ENCODE measurements at places on chromosomes 6 and 20.

- no peak for DNase-seq
Measured at GRCh38 chr6:155646443-155646842, 190.8 kb upstream of the NOX3 start.

GRCh38 chr6:84089552-84089951 lies 56.0 kb downstream of the MRAP2 start:
- no peak for DNase-seq

- DNase-seq: no peak
Measured at GRCh38 chr6:79967178-79967577, 19.8 kb upstream of the ELOVL4 start.

GRCh38 chr20:6838181-6838826 lies 70.8 kb downstream of the BMP2 start:
- peak; percentile 92 for DNase-seq

- DNase-seq: no peak
Measured at GRCh38 chr6:38824243-38824894, 109.3 kb downstream of the DNAH8 start.

DNA sequence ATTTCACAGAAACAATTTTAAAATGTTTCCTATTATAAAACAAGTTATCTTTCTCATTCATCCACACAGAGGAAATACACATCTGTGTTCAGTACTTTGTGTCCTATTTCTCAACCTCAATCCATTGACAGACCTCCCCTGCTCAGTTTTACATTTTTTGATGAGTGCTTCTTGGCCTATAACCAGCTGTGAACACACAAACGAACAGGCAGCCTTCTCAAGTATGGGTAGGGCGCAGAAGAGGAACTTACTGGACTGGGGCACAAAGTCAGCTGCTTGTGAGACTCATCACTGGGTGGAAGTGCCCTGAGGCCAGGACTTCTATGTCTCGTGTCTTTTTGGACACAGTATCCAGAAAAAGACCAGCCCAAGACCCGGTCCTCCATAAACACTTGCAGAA lies 2.8 kb downstream of the RPS6KA2 start:
- DNase-seq: no peak

GRCh38 chr6:129667621-129668020 lies 42.4 kb downstream of the ARHGAP18 start:
- DNase-seq: no peak

DNA sequence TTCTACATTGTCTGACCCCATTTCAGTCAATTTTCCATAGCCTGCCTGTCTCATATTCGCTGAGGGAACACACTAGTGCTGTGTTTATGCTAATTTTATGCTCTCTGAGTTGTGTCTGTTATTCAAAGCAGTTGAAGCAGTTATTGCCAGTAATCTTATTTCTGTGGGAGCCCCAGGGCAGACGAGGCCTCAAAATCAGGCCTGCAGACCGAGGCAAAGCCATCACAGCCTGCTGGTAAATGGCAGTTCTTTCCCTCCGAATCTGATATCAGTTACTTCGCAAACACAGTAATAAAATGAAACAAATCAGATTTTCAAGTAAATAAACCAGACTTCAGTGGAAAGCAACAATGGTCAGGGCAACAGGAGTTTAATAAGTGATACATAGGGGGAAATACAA lies 508.4 kb downstream of the PKHD1 start:
- DNase-seq: no peak

GRCh38 chr6:17622144-17622543 lies 22.0 kb downstream of the FAM8A1 start:
- DNase-seq: no peak

DNA sequence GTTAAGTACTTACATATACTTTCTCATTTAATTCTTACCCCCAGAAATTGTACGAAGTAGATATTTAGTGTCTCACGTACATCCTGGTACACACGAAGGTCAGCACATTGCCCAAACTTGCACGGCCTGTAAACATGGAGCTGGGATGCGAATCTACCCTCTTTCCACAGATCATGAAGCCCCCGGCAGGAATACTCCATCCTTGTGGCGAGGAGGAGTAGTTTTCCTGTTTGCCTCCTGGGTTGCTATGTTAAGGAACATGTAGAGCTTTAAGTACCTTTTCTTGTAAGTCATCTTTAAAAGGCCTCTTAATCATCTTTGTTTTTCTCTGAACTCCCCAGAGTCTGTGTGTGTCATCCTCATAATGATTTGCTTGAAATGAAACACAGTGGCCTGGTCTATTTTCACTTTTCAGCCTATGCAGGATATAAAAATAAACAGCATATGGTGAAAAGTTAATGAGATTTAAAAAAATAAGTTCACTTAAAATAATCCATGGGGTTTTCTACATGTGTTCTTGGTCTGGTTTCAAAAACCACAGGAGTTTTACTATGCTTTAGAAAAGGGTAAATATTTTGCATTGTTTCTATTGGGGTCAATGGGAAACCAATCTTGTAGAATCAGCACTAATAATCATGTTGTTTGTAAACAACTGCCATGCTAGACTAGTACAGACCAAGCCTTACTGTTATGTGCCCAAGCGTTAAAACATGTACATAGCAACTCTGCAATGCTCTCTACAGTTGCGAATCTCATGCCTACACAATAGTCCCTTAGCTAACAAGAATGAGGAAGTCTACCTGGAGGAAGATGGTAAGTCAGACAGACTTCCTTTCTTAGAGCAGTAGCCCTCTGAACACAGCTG lies 9.3 kb upstream of the ARID1B start:
- DNase-seq: no peak

GRCh38 chr6:41371461-41371991 lies 36.1 kb downstream of the NCR2 start:
- peak; percentile 20 for DNase-seq
